ENCODE measurements at places on chromosomes 1 and 21. TPM values are rescaled to one million over a fixed set of nuclear protein-coding genes. Genes with fewer than 3 reads are reported as not detected.

- no peak for DNase-seq
Measured at GRCh38 chr1:56833088-56833487, 13.9 kb upstream of the FYB2 start.

DNA sequence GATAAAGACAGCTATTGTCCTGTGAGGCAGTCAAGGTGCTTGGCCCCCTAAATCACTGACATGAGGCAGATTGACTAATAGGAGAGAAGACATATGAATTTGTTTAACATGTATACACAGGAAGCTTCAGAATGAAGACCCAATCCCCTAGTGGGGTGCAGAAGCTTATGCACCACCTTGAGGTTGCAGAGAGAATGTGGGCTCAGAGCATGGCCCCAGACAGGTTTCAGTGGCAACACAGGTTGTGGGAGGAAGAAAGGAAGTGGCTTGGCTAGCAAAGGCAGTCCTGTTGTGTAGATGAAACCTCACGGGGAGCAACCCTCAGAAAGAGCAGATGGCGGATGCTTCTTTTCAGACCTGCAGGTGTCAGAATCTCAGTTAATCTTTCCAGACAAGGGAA, 37.0 kb upstream of the PARP1 start:
- no peak for DNase-seq

FAM177B gene
- 0.41 TPM for polyA plus RNA-seq

DNA sequence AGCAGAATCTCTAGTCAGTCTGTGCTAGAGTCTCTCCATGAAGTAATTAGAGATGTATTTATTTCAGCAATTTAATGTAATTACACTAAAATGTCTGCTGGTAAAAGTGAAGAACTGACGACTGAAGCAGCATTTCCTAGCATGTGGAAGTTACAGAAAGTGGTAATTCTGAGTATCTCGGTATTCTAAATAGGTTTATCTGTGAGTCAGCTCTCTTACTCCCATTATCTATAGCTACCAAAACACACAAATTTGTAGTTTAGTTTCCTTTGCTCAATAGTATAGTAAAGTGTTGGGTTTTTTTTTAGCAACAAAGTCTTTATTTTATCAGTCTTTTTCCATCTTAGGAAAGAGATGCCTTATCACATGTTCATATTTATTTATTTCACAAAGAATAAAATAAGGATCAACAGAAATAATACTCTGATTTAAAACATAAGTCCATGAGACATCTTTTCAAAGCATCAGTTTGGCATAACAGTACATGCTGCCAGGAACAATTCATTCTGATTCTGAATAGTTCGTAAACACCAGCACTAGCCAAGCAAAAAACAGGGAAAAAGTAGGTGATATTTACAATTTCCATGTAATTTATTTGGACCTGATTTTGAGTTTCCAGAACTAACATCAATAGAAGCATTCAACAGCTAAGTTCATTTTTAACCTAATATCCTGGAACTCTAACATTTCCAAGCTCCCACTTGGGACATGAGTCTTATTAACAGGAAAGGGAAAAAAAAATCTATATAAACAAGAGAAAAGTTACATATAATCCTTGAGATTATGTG, 76.3 kb downstream of the KCNT2 start:
- DNase-seq, result peak; percentile 32

DNA sequence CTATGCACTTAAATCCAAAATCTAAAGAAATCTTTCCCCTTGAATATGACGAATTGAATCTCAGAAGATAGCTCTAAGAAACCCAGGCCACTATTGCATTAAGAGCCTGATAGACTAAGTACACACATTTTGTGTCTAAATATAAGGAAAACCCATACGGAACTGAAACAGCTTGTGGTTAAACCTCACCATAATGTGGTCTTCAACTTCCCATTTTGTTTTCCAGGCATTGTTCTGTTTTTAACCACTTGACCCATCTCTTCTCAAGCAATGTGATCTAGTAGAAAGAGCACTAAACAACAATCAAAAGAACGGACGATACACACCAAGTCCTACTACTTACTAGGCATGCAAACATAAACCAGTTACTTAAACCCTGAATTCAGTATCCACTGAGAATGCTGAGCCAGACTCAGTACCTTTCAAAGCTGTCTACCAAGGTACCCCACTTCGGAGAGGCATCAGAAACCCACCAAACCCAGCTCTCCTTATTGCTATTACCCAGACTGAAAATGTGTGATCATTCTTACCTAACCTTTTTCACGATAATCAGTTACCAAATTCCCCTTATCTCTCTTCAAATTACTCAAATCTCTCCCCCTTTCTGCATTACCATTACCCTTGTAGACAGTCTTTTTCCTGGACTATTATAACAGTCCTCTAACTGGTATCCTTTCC, 12.8 kb downstream of the OTUD7B start:
- peak; percentile 23 for DNase-seq

- DNase-seq, result no peak
Measured at GRCh38 chr1:151733126-151733525, 11.8 kb downstream of the RIIAD1 start.

GRCh38 chr21:43957611-43958362, 54.3 kb upstream of the TRAPPC10 start:
- no peak for DNase-seq

ELAVL4 gene
- not detected for polyA plus RNA-seq

GRCh38 chr1:11719313-11720032, 16.5 kb upstream of the AGTRAP start:
- DNase-seq, result peak; percentile 79

KCNH1 gene
- 0.49 TPM for polyA plus RNA-seq

GRCh38 chr1:1947493-1947892, 28.4 kb upstream of the TMEM52 start:
- no peak for DNase-seq

SPATA17 gene
- 2.3 TPM for polyA plus RNA-seq

- no peak for DNase-seq
Measured at GRCh38 chr21:42332557-42333317, 17.5 kb upstream of the TFF3 start.

DNA sequence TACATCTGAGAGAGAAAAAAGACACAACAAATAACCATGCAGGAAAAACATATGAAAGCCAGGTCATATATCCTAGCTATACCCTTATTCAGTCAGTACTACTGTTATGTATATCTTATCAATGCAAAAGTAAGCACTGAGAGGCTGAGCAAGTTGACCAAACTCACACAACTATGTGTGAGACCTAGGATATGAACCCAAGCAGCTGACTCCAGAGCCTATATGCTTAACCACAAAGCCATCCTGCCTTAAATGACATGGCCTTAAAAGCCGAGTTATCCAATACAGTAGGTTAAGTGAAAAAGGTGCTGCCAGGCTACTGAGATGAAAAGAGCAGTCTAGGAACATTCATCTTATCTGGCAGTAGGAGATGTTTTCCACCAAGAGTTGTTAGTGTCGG, 151.6 kb downstream of the RERE start:
- no peak for DNase-seq

GRCh38 chr1:6259491-6260362, 1.2 kb downstream of the GPR153 start:
- peak; percentile 73 for DNase-seq

DNA sequence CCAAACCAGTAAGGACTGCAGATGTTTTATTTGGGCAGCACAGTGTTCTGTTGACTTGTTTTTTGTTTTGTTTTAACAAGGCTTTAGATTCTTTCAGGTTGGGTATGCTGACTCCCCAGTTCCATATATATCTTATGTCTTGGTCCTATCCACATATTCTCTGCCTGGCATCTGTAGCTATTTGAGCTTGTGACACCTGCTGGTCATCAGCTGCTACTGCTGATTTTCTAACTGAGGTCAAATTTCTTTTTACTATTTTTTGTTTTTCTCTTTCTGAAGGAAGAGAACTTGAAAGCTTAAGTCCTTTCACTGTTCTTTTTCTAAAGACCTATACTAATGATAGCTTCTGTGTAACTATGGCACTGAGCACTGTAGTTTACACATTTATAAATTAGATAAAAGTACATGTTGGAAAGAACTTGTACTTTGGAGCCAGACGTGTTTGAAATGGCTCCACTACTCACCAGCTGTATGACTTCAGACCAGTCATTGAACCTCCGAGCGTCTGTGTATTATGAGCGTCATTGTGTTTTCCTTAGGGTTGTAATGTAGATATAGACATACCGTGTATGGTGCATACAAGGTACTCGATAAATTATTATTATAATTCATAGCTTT, 109.4 kb downstream of the NRDC start:
- DNase-seq, result peak; percentile 38

DNA sequence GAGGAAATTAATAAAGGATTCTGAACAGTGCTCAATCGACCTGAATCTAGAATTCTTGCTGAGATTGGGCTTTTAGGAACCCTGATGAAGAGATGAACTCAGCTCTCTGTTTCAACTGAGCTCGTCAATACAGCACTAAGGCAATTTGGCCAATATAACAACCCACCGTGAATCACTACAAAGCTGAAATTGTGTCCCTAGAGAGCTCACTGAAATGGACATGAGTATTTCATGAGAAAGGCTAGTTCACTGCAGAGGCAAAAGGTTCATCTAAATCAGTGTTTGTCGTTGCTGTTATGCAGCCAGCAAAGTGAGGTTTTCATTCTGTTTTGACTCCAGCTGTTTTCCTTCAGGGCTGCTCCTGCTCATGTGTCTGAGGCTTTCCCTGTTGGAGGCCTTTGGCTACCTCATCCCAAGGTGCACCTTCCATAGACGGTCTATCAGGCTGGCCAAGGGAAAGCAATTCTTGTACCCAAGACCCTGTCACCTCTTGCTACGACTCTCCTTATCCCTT, 83.5 kb downstream of the URB2 start:
- no peak for DNase-seq

DNA sequence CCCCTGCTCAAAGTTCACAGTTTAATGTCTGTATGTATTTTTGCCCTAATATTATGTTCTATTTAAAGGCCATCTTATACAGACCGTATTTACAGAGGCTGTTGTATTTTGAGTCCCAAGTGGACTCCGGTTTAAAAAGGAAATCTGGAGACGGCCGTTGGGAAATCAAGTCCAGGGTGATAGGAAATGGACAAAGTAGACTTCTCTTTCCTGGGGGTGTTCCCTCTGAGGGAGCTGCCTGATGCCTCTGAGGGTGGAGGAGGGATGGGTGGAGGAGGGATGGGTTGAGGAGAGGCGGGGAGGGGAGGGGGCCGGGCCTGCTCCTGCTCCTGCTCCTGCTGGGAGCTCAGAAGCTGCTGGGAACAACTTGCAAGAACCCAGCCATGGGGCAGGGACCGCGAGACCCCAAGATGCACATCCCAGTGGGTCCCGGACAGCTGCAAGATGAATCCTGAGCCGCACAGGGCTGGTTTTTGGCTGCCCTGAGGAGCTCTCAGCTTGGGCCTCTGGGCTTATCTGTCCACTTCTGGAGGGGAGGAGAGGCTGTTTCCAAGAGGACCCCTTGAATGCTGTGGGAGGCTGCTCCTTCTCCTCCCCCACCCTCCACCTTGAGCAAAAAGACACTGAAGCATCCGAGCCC, 12.0 kb upstream of the ACTL8 start:
- DNase-seq, result no peak

- peak; percentile 0 for DNase-seq
Measured at GRCh38 chr1:176177764-176178163, 29.3 kb downstream of the COP1 start.

DNA sequence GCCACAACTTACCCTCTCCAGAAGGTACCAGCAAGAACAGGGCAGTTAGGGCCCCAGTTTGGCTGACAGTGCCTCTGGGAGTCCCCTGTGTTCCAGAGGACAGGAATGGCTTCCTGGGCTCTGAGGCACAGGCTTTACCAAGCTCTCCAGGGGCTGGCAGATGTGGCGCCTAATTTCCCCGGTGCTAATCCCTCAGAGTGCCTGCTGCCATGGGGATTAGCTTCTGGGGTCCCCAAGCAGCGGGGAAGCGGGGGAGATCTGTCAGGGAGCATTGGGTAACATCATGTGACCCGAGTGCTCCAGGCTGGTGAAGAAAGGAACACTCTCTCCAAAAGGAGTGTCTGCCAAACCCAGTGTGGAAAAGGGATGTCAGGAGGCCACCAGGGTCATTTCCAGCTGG, at the start of gene LACTBL1:
Gene LACTBL1, minus strand, starts transcription at position 107 of the 400 bp plus-strand sequence. CDS start 550 bp downstream, outside the sequence.
- DNase-seq, result no peak

DNA sequence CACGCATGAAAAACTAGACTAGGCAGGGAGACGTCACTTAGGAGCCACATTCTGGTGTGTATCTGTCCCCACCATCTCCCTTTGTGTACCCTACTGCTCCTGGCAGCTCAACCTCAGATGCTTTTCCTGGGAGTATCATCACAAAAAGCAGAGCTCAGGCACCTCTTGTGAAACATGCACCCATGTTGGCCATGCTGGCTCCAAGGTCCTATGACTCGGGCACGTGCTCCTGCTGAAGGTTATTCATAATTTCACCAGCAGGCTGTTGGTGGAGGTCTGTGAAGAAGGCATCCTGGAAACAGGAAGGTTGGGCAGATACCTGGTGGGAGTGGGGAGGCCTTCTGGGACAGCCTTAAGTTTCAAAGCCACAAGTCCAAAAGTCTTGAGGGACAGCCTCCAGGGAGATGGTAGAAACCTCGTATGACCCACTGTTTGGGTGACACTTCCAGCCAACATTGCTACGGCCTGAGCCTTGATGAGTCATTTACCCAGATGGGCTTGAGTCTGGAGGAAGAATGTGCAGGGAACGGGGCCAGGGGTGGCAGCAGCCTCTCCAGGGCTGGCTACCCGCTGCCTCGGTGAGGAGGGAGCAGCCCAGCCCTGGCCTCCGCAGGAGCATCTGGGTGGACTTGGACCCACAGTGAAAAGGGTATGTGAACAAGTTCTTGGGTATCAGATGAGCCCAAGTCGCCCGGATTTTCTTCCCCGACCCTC, 75.8 kb downstream of the PGBD5 start:
- DNase-seq, result no peak

TNFSF18 gene
- 0.22 TPM for polyA plus RNA-seq
